ENCODE measurements at places on chromosomes 12 and 14. TPM values are rescaled to one million over a fixed set of nuclear protein-coding genes. Genes with fewer than 3 reads are reported as not detected.
A peak's percentile ranks its signal among the peaks of the same experiment; 100 is the strongest.

DNA sequence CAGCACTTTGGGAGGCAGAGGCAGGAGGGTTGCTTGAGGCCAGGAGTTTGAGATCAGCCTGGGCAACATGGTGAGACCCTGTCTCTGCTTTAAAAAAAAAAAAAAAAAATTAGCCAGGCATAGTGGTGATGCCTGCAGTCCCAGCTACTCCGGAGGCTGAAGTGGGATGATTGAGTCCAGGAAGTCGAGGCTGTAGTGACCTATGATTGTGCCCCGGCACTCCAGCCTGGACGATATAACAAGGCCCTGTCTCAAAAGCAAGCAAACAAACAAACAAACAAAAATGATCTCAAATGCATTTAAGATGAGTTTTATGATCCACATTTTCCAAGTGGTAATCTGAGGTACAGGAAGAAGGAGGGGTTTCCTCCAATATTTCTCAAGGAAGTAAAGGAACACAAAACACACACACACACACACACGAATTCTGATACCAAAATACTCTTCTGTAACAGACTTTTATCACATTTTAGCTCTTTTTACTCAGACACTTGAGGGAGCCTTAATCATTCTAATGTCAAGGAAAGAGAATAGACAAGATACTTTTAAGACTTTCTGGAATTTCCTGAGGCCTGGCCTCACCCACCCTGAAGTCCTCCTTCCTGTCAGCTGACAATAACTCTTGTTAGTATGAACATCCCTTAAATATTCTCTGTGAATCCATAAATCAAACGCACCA lies 44.4 kb upstream of the CERS5 start:
- peak; percentile 20 for DNase-seq
- H3K4me1 ChIP-seq, result peaks cover 40% of the 10 kb centered on the region
- H3K4me3 ChIP-seq, result peak overlapping the region; percentile 76
- H3K36me3 ChIP-seq, result no peaks in the 10 kb centered on the region

The KCNH3 gene
- total RNA-seq, result 8.5 TPM

DNA sequence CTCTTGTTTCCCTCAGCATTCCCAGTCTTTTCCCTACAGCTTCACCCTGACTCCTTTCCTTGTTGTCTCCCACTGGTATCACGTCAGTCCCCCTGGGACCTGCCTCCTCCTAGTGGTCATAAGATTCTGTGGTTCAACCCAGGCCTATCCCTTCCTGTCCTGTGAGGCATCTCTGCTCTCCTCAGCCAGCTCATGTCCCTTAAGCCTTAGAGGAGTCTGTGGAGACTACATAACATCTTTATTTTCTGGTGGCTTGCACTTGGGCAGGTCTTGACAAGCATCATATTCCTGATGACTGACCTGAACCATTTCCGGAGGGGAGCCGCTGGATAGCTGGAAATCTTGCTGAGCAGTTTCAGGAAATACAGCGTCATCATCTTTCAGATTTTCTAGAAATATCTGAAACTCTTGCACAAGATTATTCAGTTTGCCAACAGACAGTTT lies 688 bp downstream of the C12orf71 start:
- H3K27me3 ChIP-seq, result no peaks in the 10 kb centered on the region
- no peaks in the 10 kb centered on the region for H3K4me1 ChIP-seq
- H3K4me3 ChIP-seq, result no peak overlapping the region
- H3K27ac ChIP-seq, result no peak overlapping the region

GRCh38 chr12:68070957-68071356 lies 81.7 kb downstream of the IFNG-AS1 start:
- peaks cover 13% of the 10 kb centered on the region for H3K36me3 ChIP-seq
- H3K4me3 ChIP-seq, result no peak overlapping the region
- H3K4me1 ChIP-seq, result no peaks in the 10 kb centered on the region
- no peak overlapping the region for H3K27ac ChIP-seq
- no peak for DNase-seq
- no peaks in the 10 kb centered on the region for H3K27me3 ChIP-seq

DNA sequence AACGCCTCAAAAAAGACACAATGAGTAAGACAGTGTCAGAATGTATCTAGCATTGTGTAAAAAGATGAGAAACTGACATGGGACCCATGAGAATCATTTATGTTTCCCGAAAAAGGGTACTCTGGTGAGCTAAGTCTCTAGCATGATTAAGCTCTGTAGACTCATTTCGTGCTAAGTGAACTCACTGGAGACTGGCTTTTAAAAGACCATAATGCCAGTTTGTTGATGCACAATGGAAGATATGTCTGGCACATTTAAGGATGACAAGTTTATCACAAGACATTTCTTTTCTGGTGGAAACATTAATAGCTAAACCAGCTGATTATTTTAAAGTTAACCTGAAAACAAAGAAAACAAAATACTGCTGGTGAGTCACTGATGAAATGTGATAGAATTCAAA lies 233.5 kb downstream of the SLC2A13 start:
- DNase-seq, result no peak
- H3K27ac ChIP-seq, result no peak overlapping the region
- no peaks in the 10 kb centered on the region for H3K27me3 ChIP-seq
- no peak overlapping the region for H3K4me3 ChIP-seq
- no peaks in the 10 kb centered on the region for H3K36me3 ChIP-seq

DNA sequence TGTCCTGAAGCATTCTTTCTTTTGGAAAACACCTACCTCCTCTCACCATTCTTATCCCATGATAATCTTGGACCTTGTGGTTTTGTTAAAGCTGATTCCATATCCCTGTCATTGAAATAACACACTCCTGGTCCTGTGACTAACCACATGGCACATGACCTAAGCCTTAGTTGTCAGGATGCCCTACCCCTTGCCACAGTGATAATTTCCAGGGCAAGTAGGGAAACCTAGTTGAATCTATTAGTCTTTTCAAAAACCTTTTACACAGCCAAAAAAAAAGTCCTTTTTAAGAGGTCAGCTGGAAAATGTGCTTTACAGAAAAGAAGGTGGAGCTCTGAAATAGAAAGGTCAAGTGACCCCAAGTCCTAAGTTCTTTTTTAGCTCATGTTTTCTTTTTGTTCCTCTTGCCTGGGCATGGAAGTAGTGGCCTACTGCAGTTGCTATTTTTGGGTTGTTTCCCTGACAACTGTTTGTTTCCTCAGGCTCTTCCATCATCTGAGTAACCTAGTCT lies 608.4 kb downstream of the LRFN5 start:
- H3K4me3 ChIP-seq, result no peak overlapping the region
- no peak for DNase-seq
- H3K4me1 ChIP-seq, result no peaks in the 10 kb centered on the region
- H3K27ac ChIP-seq, result no peak overlapping the region
- no peaks in the 10 kb centered on the region for H3K27me3 ChIP-seq

The FOXN4 gene
- not detected for total RNA-seq

DNA sequence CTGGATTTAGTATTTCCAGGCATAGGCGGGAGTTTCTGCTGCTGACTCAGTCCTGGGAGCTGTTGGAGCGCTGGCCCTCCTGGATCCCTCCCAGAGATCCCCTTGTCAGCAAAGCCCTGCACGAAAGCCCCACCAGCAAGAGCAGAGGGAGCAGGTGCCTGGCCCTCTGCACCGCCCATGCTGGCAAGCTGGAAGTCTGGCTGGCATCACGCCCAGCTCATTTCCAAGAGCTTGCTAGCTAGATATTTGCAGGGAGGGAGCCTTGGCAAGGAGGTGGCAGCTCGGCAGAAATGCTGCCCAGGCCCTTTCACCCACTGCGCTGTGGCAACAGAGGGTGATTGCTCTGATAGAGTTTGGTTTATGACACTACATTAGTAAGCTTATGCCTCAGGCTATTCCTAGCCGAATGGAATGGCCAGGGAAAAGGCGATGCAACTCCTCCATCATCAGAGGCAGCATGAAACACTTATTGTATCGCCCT lies 193.9 kb downstream of the EMP1 start:
- H3K27ac ChIP-seq, result no peak overlapping the region
- H3K4me3 ChIP-seq, result no peak overlapping the region
- no peaks in the 10 kb centered on the region for H3K36me3 ChIP-seq
- DNase-seq, result no peak
- H3K4me1 ChIP-seq, result no peaks in the 10 kb centered on the region

DNA sequence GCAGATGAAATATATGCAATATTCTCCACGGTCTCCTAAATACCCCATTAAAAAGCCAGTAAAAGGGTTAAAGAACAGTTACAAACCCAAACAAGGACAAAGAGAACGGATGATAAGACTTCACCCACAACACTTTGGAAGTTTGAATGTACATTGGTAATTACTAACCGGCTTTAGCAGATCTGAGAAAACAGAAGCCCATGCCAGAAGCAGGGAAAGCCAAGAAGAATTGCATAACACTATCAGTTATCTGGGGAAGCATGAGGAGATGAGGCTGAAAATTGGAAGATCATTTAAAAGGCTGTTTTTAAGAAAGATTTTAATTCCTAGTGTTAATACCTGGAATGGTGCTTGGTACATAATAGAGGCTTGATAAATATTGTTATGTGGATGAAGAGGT lies 55.6 kb upstream of the MYBPC1 start:
- H3K27ac ChIP-seq, result no peak overlapping the region
- H3K27me3 ChIP-seq, result peaks cover 6% of the 10 kb centered on the region
- DNase-seq, result no peak
- no peaks in the 10 kb centered on the region for H3K36me3 ChIP-seq
- no peaks in the 10 kb centered on the region for H3K4me1 ChIP-seq

The ADSS1 gene
- total RNA-seq, result 5.5 TPM

GRCh38 chr12:87196321-87196720 lies 832.9 kb downstream of the C12orf50 start:
- DNase-seq, result no peak
- H3K27ac ChIP-seq, result no peak overlapping the region
- no peak overlapping the region for H3K4me3 ChIP-seq
- H3K4me1 ChIP-seq, result no peaks in the 10 kb centered on the region

DNA sequence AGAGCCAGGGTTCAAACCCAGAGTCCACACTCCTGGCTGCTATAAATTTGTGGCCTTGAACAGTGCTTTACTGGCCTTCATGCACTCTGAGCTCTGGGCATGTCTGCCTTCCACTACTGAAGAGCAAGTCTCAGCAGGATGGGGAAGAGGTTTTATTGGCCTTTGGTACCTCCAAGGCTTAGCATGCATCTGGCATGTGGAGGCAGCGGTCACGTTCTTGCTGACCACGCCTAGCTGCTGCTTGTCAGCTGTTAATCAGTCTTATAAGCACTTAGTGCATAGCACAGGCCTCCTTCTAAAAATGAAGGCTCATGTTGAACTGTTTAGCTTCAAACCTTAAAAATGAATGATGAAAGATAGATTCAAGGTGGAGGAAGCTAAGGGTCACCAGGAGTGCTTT lies 177.5 kb downstream of the PELI2 start:
- no peak overlapping the region for H3K4me3 ChIP-seq
- H3K27me3 ChIP-seq, result no peaks in the 10 kb centered on the region
- no peak overlapping the region for H3K27ac ChIP-seq
- no peaks in the 10 kb centered on the region for H3K36me3 ChIP-seq

All from naive thymus-derived CD8-positive, alpha-beta T cell (primary cell).